ENCODE measurements at places on chromosomes 11 and 22.

DNA sequence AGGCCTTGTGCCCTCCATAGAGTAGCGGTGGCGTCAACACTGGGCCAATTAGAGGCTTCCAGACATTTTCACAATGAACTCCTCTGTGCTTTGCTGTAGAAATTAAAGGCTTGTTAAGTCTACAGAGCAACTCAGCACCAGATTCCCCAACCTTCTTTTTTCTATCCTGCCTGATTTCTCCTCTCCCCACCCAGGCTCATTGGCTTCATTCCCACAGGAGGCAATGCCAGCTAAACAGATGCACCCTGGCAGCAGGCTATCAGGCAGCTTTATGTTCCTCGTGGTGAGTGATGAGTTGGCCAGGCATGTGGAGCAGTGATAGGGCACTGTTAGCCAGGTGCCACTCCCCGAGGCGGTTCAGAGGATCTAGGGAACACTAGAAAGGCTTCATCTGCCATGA, 4.8 kb downstream of the DIXDC1 start:
- no peak for DNase-seq

GRCh38 chr11:108994887-108995286, 330.0 kb downstream of the DDX10 start:
- no peak for DNase-seq

DNA sequence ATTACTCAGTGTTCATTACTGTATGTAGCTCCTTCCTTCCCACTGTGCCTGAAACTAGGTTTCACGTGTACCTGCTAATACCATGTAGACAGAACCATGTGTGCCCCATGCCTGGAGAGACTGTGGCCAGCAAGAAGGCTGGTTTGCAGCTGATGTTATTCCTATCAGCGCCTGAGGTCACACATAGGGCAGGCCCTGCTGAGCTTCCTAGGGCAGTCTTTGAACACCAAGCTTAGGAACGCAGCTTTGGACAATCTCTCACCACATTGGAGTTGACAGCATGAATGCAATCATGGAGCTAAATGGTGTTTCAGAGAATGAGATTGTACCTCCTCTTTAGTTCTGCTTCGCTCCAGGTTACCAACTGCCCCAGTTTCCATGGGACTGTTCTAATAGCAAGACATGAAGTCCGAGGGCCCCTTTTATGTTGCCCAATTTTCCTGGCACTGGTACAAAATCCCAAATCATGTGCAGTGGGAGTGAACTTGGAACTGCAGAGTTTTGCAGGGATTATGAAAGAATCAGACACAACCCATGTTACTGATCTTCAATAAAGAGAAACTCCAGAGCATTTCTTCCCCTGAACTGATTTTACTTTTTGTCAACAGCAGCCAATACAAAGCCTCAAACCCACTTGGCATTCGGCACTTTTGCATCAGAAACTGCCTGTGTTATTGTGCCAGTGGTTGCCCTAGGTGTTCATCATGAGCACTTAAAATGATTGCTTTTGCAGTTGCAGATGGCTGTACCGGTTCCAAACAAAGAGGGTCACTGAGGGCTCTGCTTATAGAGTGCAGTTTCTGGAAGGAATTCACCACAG, 154.2 kb upstream of the TTC12 start:
- no peak for DNase-seq

- no peak for DNase-seq
Observed at GRCh38 chr11:130189492-130190210, 30.1 kb downstream of the ST14 start.

- no peak for DNase-seq
Observed at GRCh38 chr22:41823797-41824196, 9.1 kb upstream of the SREBF2 start.

- DNase-seq, result no peak
Observed at GRCh38 chr11:33835143-33835878, 56.6 kb downstream of the LMO2 start.

DNA sequence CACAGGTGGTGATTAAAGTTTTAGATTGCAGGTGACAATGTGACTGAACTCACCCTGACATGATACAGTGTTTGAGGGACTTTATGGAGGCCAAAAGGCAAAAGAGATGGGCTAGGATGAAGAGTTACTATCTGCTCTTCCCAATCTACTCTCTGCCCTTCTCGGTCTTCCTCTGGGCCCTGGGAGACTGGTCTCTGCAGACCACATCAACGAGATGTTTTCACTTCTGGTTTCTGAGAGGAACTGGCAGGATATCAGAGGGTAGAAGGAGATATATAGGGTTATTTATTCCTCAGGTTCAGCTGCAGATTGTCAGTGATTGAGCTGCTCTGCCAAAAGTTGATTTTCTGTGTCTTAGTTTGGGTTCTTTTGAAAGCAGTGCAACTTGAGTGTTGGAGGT, 32.4 kb upstream of the CD44 start:
- no peak for DNase-seq

DNA sequence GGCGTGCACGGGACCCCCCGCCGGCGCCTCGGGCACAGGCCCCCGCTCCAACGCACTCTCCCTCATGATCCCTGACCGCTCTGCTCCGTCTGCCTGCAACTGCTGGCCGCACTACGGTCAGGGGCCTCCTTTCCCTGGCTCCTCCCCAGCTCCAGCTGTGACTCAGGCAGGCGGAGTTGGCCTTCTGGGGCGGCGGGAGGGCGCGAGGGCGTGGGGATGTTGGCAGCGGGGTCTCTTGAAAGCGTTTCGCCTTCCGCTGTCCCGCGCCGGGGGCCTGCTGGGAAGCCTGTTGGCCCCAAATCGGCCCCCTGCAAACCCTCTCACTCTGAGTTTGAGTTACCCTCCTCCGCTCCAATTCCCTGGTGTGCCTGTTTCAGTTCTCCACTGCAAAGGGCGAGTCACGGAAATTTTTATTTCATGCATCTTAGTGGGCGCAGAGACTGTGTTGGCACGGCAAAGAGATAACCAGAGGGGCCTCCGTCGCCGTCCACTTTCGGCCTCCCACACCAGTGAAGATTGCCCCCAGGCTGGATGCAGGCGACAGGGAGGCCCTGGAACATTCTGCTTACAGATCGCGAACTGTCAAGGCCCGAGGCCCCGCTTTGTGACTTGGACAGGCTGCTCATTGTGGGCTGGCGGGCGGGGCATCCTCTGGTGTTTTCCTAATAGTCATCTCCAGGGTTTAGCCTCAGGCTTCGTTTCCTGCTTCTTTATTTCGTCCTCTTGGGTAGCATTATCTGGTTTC, at the start of gene CAVIN3:
CAVIN3 (minus strand) TSS at position 91 of the 745 bp plus-strand sequence; CDS start at position 66, 25 bp downstream.
- no peak for DNase-seq

- no peak for DNase-seq
Observed at GRCh38 chr22:49251371-49251770, 576.3 kb downstream of the BRD1 start.

DNA sequence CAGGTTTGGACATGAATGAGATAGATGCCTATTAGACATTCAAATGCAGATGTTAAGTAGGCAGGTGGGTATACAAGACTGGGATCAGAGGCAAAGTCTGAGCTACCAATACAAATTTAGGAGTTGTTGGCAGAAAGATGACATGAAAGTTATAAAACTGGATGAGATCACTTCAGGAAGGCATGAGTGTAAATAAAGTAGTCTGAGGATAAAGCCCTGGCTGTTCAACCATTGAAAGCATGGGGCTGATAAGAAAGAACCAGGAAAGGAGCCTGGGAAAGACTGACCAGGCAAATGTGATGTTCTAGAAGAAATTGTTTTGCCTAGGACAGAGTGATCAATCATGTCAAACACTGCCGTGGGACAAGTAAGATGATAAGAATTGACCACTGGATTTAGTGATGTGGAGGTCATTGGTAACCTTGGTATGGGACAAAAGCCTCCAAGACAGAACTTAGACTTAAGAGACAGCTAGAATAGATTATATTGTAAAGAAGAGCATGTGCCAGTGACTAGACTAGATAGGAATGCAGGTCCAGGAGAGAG, 98.5 kb downstream of the EHF start:
- no peak for DNase-seq

- no peak for DNase-seq
Observed at GRCh38 chr11:17775035-17775348, 40.4 kb downstream of the KCNC1 start.

- no peak for DNase-seq
Observed at GRCh38 chr11:9660886-9661285, 3.0 kb upstream of the SWAP70 start.

DNA sequence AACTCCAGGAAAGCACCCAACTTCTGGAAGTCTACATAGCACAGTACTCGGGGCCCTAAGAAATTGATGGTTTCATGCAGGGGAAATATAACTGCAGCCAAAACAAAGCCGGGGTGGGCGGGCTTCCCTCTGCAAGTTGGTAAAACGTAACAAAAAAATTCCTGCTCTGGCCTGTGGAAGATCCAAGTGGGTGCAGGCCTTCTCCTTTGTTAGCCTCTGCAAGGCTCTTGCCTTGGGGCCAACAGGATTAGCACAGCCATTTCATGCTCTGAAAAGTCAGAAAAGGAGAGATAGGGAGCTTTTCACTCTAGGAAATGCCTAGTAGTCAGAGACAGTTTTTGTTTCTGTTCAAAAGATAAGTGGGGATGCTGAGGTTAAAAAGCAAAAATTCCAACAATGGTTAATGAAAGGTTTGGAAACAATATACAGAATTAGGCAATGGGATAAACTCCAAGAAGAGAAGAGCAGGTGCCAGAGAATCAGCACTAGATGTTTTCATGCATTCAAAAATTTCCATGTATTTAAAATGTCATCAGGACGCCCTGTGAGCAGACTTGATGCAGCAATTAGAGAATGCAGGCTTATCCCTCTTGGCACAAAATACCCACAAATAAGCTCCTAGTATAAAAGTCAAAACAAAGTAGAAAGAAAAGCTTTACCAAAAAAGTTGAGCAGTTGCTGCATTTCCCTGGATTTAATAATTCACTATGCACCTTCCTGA, 72.3 kb upstream of the CHRM4 start:
- no peak for DNase-seq

DNA sequence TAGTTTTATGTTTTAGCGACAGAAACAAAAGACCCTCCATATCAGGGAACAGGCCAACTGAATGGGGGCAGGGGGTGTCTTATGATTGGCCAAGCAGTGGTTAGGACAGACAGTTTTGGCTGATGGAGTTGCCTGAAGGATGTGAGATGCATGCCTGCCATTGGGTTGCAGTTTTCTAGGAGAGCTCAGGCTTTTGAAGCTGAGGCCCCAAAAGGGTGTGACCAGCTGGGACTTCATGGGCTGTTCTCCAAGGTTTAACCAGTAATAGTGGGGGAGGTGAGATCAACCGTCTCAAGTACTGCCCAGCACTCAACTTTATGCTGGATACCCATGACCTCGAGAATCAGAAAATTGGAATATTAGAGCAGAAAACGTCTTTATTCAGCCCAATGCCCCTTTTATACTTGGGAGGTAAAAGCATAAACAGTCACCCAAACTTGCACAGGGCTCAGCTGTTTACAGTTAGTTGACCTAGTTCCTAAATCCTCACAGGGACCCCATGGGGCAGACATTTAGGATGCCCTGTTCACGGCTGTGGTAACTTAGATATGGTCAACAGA, 13.5 kb downstream of the DTX4 start:
- no peak for DNase-seq

- DNase-seq, result no peak
Observed at GRCh38 chr11:129613071-129613470, 202.6 kb upstream of the TMEM45B start.

GRCh38 chr11:35907648-35908431, 36.0 kb upstream of the LDLRAD3 start:
- no peak for DNase-seq

DNA sequence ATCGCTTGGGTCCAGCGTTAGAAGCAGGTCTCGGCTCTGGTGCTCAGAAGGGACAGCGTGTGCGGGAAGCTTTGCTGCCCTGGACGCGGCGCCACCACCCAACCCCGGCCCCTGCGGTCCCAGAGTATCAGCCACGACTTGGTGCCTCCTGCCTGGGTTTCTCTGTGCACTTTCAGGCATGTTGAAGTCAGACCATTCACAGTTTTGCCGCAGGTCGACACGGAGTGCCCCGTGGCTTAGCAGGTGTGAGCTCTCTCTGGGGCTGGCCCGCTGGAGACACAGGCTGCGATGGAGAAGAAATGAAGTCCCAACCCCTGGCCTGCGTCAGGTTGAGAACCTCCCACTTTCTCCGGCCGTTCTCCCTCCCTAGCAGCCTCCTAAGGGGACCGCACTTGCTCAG, 494.5 kb downstream of the BRD1 start:
- DNase-seq, result no peak

DNA sequence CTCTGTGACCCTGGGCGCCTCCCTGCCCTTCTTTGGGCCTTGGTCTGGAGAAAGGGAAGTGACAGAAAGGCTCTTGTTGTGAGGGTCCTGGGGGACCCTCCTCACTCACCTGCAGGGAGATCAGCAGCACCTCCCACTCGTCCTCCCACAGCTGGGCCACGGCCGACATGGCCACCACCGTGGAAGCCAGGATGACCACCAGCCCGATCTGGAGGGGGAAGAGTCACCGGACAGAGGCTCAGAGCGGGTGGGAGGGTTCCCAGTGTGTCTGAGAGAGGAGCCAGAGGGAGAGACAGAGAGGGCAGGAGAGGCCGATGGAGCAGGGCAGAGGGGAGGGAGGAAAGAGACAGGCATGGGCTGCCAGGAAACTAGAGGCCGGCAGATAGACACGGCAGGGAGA, 16.8 kb upstream of the KLHL35 start:
- no peak for DNase-seq

GRCh38 chr11:120652705-120653335, 141.3 kb downstream of the GRIK4 start:
- DNase-seq, result no peak

GRCh38 chr11:559020-559620, 1.4 kb downstream of the LMNTD2 start:
- DNase-seq, result no peak

DNA sequence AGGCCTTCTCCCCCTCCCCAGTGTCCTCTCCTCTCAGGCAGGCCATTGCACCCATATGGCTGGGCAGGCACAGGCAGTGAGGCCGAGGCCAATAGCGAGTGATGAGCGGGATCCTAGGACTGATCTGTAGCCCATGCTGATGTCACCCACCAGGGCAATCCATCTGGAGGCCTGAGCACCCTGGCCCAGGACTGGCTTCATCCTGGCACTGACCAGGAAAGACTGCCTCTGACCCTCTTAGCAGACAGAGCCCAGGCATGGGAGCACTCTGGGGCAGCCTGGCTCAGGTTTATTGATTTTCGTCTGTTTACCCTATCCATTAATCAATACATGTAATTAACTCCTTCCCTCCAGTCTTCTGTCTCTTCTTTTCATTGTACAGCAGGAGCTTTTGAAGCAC, 5.1 kb upstream of the TIRAP start:
- DNase-seq, result no peak

All from stimulated activated CD8-positive, alpha-beta memory T cell treated with anti-CD3 and anti-CD28 coated beads, Interleukin-4, amount 100 ng/mL, for 1 hour (primary cell).